Stimulated activated CD4-positive, alpha-beta T cell treated with anti-CD3 and anti-CD28 coated beads, Interleukin-2, amount 100 ng/mL, for 48 hours (primary cell): ENCODE measurements at places on chromosomes 2 and 18.

- no peak for DNase-seq
These were observed 61.5 kb downstream of the VRK2 start for GRCh38 chr2:58107803-58108710.

GRCh38 chr2:127508631-127509034, 17.7 kb downstream of the IWS1 start:
- no peak for DNase-seq

GRCh38 chr2:88125344-88125923, 2.4 kb downstream of the FABP1 start:
- DNase-seq: no peak

DNA sequence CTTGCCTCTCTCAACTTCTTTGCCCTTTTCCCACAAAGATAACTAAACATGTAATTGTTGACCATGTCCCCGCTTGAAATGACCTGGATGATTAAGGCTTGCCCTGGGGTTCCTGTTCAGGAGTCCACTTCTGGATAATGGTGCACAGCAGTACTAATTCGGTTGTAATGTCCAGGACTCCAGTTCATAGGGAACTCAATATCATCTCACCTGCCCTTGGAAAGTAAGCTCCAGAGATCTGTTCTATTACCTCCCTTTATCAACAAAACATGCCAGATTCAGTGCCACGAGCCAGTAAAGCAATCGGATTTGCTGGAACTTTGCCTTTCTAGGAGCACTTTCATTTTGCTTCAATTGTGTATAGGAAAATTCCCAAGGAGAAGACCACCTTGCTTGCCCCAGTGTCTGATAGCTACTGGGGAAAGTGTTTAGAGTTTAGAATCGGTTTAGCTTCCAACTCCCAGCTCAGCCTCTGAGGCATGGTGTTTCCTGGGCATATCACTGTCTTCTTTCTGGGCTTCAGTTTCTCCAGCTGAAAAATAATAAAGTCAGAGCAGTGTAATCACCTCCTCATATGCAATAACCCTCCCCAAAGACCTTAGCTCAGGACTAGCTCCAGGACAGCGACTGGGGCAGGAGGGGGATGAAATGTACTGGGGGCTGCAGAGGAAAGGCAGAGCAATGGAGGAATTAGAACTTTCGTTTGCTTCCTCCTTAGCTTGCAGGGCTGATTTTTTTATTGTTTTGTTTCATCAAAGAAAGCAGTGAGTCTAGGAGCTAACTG, 162.6 kb upstream of the CYRIA start:
- DNase-seq: no peak

DNA sequence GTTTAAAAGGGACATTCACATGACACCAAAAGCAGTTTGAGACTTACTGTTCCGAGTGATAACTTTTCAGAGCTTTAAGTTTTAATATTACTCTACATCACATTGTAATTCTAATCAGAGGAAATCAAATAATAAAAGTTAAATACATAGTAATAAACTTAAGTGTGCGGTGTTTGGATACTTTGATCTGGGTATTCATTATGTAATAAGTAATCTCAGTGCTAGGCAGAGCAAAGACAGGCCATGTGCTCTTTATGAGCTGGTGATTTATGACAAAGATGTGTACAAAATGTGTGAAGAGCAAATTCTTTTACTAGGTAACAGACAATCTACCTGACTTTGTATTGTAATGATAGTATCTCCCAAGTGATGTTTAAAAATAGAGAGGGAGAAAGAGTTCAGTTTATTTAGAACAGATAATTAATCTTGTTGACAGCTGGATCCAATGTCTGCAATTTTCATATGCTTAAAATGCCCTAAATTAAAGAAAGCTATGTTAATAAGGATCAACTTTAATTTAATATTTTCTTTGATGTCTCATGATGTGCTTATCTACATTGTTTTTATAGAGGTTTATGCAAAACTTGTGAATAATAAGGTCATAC, 4.4 kb downstream of the CFAP221 start:
- no peak for DNase-seq

DNA sequence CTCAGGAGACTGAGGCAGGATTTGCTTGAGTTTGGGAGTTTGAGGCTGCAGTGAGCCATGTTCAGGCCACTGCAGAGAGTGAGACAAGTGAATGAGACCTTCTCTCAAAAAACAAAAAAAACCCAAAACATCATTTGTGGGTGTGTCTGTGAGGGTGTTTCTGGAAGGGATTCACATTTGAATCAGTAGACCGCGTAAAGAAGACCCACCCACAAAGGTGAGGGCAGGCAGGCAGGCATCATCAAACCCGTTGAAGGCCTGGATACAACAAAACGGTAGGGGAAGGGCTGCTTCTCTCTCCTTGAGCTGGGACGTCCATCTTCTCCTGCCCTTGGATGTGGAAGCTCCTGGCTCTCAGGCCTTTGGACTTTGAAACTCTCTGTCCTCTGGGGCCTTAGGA, 25.4 kb downstream of the CDKL4 start:
- DNase-seq: no peak

DNA sequence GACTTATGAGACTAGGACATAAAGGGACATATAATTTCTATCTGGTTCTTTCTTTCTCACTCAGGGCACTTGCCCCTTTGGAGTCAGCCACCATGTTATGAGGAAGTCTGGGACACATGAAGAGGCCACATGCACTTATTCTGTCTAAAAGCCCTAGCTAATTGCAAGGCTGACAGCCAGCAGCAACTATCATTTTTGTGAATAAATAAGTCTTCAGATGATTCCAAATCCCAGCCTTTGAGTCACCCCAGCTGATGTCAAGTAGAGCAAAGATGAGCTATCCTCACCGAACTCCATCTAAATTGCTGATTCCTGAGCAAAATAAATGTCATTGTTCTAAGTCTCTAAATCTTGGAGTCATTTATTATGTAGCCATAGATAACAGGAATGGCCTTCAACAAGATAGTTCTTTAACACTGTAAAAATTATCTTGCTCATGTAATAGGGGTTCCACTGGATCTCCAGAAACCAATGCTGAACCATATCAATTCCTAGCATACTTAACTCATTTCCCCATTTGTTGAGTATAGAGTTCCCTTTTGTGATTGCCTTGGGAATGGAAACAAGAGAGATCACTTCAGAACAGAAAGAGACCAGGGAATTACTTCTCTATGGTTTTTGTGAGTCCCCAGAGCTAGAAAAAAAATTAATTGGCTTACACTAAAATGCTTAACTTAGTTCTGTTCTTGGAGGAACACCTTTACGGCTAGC, 50.6 kb upstream of the FN1 start:
- no peak for DNase-seq

- DNase-seq: no peak
These were observed 40.7 kb upstream of the PCBP1 start for GRCh38 chr2:70046534-70046933.

DNA sequence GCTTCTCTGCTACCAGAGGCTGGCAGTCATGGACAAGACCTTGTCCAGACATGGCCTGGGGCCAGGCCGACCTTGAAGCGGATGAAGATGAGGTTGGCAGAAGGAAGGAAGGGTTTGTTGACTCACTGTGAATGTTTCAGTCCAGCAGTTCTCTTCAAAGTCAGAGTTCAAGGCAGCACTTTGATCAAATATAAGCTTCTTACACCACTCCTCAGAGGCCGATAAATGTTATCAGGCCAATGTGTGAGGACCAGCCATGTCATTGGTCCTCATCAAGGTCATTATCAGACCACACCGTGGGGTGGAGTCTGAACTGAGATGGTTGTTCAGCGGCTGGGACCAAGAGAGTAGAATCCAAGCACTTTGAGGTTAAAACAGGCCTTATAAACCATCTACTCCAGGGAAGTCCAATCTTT, 35.5 kb downstream of the QPCT start:
- no peak for DNase-seq

- DNase-seq: no peak
These were observed 46.9 kb upstream of the CNGA3 start for GRCh38 chr2:98299211-98299905.

DNA sequence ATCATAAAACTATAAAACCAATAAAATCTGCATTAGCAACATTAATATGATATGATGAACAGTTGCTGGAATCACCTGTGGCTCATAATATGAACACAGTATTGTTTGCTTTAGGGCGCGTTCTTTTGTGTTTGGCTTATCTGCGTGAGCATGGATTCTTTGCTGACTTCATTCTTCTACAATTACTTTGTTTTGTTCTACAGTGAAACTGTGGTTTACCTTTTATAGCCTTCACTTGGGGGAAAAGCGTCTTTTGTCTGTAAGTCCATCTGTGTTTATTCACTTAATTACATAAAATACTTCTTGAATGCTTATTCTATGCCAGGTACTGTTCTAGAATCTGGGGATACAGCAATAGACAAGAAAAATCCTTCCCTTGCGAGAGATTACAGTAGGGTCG, 74.0 kb upstream of the SEC11C start:
- no peak for DNase-seq

DNA sequence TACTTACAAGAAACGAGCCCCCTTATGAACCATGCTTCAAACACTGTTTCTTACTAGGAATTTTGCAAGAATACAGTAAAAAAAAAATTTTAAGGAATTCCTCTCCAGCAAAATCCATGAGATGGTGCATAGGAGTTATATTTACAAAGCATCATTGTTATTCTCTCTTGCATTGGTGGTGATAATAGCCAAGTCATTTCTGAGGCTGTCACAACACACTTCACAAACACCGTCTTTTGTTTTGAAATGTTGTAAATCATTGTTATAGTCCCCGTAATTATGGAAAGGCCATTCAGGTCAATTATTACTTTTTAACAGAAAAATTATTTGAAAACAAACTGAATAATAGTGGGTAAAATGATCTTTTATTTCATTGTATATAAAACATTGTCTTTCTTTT, 60.1 kb downstream of the DYNC1I2 start:
- no peak for DNase-seq

DNA sequence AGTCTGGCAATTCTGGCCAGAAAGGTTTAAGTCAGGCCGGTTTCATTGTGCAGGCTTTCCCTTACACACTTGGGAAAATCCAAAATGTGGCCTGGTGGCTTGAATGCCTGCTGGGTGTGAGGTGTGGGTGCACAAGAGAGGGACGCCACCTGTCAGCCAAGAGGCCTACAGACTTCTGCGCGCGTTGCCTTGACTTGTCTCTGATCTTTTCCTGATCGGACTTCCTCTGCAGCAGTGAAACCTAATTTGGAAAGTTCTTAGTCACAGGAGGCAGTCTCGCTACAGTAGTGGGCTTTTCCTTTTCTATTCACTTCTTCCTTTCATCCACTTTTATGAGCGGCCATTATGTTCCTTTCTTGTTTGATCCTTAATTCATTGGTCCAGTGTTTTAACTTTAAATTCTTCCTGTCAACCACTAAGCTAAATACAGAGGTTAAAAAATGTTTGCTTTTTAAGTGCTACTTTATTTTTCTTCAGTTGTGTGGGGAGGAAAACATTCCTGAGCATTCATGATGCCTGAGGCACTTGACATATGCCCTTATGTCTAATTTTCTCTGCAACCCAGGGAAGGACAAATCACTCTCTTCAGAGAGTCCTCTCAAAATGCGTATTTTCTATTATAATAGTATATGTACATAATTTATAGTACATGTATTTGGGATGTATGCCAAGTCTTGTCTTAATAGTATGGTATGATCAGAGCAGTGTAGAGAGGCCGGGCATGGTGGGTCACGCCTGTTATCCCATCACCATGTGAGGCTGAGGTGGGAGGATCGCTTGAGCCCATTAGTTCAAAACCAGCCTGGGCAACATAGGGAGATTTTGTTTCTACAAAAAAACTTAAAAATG, 128.9 kb downstream of the WDSUB1 start:
- no peak for DNase-seq

DNA sequence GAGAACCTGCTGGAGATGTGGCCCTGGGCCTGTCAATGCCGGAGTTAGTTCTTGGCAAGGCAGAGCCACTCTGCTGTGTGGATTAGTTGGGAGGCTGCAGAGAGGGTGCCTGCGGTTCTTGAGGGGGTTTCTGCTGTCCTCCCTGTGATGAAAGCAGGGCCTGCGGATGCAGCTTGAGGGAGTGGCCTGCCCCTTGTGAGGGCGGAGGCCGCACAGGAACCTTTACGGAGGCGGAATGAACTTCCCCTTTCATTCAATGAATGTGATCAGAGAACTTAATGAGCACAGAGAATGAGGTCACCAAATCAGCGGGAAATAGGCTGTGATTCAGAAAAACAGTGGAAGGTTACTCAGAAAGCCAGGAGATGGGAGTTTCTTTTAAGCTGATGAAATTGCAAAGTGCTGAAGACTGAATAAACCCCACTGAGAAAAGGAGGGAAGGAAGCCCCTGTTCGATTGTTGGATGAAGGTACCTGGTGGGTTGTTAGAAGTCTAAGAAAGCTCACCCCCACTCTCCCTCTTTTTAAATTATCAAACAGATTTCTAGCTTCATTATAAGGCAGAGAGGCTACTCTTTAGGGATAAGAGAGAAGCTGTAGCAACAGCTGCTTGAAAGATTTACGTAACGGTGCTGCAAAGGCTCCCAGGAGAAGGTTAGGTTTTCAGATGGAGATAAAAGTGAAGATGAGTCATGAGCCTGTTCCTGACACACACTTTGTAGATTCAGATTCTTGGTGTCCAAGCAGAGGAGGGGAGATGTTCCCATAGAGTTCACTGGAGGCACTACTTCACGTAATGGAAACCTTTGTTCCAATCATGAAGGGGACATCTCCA, 47.4 kb downstream of the VWA3B start:
- peak; percentile 33 for DNase-seq

- DNase-seq: peak; percentile 8
These were observed 1.3 kb downstream of the LAPTM4A start for GRCh38 chr2:20050104-20050645.
